D341Med (cell line): ENCODE measurements at places on chromosomes 13 and 19.

- no peak for DNase-seq
Observed at GRCh38 chr13:49373716-49374115, 70.1 kb downstream of the CAB39L start.

DNA sequence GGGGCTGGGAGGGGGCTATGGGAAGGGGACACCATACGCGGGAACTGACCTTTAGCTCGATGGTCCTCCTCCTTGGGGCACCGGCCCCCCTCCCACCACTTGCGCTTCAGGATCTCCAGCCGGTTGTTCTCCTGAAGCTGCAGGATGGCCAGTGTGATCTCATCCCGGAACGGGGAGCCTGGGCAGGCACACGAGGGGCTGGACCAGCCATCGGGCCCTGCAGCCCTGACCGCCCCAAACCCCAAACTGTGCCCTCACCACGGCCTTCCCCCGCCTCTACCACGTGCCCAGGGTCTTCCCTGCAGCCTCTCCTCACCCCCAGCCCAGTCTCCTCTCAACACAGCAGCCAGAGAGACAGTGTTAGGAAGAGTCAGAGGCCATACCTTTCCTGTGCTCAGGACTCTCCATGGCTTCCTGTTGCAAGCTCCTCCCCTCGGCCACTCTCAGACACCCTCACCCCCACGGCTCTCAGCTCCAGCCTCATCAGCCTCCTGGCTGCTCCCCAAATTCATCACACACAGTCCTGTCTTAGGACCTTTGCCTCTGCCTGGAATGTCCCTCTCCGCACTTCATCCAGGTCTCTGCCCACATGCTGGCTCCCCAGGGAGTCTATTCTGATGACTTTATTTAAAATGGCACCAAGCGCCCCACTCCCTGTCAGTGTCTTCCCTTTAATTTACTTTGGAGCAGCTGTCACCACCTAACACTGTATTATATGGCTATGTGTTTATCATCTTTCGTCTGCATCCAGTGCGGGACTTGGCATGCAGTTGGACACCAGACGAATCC, 9.7 kb upstream of the ATP1A3 start:
- DNase-seq: no peak

DNA sequence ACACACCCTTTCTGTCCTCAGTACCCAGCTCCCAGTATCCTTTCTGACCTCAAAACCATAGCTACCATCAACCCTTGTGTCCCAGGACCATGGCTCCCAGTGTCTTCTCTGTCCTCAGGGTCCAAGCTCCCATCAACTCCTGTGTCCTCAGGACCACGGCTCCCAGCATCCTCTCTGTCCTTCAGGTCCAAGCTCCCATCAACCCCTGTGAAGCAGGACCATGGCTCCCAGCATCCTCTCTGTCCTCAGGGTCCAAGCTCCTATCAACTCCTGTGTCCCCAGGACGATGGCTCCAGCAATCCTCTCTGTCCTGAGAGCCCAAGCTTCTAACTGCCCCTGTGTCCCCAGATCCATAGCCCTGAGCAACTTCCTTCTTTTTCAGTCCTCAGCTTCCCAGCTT, 1.7 kb upstream of the CADM4 start:
- DNase-seq: no peak

DNA sequence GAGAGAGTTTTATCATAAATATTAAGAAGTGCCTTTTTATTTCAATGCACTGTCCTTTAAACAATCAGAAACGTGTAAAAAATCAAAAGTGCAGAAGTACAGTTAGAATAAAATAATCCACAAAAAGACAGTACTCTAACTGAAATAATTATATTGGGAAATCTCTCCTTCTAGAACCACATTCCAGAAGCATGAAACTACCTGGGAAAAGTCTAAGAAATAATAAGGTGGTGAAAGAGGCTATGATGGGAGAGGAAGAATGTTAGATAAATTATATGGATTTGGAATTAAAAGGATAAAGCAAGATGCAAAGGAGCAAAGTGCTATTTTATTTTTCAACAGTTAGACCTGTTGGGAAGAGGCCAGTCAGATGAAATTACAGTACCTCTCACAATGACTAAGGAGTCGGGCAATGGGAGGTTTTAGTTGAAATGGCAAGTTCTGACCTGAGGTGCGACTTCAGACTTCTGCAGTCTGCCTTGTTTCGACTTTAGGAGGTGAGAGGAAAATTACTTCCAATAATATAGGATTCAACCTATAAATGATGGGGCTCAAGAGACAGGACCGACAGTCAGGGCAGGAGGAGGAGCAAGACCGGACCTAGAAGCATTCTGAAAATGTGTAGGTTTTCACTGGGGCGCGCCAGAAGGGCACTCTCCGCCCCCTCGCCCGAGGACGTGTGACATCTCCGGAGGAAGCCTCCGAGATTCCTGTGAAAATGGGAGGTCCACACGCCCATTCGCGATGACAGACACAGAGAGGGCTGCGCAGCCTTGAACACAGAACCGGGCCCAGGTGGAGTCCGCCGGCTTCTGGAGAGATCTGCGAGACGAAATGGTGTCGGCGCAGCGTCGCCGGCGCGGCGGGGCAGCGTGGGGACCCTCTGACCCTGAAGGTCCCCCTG, 717 bp downstream of the SPRYD7 start:
- peak; percentile 63 for DNase-seq

- no peak for DNase-seq
Observed at GRCh38 chr13:41017159-41017558, 2.0 kb downstream of the ELF1 start.
